MG63 (cell line): ENCODE measurements at places on chromosomes 11 and 22.

- no peak for DNase-seq
Measured at GRCh38 chr11:134741453-134742223, 329.6 kb upstream of the B3GAT1 start.

DNA sequence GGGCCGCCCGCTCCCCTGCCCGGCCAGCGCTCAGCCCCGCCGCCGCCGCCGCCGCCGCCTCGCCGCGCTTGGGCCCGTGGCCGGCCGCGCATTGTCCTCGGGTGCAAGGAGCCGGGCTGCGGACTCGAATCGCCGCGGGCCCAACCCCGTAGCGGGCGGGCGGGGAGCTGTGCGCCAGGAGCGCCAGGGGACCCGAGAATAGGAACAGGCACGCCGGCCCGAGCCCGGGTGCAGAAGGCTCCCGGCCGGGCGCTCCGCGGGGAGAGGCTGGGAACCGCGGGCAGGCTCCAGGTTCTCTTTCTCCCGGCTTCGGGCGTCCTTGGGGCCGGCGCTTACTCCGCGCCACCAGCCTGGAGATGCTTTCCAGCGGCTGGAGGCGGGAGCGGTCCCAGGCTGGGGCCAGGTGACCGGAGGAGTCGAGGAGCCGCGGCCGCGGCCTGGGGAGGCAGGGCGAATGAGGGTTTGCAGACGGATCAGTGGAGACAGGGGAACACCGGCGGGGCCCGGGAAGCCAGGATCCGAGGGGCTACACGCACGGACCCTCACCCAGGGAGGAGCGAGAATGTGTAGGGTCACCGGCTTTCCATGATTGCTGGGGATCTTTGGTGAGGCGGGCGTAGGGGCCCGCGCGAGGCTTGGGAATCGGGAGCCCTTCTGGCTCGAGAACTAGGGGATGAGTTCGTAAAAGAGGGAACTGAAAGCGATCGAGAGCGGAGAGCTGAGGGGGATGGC, 726 bp downstream of the PKNOX2 start:
- peak; percentile 31 for DNase-seq

- DNase-seq, result peak; percentile 60
Measured at GRCh38 chr22:32650553-32651345, 150.8 kb upstream of the TIMP3 start.

DNA sequence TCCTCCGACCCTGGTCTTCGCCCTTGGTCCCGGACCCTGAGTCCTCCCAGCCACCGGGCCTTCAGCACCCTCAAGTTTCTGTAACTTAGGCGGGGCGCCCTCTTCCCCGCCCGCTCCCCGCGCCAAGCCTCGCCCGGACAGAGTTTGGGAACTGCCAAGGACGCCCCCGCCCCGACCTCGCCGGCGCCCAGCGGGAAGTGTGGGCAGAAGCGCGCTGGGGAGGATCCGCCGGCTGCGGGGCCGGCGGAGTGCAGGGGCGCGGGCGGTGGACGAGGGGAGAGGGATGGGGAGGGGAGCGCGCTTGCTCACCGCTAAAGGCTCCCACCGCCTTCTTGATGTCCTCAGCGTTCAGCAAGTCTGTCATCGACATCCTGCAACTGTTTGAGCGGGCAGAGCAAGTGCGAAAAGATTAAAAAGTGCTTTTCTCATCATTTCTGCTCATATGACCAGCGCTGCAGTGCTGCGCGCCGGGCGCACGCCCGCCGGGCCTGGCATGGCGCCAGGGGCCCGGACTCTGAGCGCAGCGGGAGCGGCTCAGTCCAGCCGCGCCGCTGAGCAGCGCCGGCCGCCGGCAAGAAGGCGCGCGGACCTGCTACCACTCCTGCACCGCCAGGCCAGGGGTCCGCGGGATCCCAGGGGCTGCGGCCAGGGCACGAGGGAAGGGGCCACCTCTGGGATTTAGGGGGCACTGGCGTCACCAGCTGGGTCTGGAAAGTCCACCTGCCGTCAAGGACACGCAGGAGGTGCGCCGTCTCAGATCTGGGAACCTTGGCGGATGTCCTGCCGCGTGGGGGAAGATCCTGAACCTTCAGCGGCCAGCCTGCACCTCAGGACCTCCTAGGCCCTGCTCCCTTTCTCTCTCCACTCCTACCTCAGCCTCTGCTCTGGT, at the start of gene PVALB:
PVALB (minus strand) TSS at position 400 of the 889 bp plus-strand sequence; CDS start at position 370, 30 bp downstream.
- DNase-seq, result peak; percentile 38

DNA sequence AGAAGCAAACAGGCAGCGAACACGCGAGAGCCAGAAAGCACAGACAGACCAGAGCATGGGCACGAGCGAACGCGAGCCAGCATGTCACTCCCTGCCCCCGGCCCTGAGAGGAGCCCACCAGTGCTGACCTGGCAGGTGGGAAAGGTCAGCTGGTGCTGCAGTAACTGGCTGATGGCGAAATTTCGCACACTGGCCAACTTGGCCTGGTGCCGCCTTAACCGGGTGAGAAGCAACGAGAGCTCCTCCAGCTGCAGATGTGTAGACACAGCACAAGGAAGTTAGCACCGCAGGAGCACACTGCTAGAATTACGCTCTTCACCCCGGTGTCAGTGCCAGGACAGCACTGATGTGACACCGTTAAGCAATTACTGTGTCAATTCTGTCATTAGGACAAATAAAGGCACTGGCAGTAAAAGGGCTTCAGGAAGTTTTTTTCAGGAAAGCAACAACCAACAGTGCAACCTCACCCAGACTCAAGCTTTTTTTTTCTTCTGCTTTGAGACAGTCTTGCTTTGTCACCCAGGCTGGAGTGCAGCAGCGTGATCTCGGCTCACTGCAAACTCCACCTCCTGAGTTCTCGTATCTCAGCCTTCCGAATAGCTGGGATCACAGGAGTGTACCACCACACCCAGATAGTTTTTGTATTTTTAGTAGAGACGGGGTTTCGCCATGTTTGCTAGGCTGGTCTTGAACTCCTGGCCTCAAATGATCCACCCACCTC, 76.8 kb downstream of the C11orf58 start:
- peak; percentile 47 for DNase-seq

DNA sequence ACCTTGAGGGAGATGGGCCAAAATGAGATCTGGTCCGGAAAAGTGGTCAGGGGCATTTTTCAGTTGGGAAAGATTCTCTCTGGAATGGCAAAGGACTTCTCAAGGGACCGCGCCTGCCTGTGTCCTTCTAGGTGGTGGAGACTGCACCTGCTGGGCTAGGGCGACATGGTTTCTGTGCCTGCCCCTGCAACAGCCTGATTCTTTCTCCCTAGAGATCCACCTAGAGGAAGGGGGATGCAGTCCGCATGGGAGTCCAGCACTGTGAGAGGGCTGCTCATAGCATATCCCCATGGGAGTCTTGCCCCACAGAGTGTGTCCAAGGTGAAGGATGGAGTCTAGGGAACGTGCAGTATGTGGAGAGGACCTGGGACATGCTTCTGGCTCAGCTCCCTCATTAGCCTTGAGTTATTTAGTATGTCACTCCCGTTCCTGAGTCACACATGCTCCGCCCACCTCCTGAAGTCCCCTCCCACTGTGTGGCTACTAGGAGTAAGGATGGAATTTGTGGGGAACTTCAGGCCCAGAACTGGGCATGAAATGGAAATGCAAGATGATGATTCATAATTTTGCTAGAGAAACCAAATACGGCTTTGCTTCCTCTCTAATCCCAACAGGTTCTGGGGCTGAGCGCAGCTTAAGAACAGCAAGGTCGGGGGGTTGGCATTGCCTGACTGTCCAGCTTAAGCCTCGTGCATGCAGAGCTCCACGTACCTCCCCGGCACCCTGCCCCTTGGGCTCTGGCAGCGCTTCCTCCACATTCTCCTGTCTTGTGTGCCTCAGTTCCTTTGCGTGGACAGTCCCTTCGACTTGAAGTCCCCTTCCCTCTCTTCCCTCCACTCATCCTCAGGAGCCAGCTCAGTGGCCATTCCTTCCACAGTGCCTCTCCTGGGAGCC, 35.0 kb downstream of the GRIK4 start:
- peak; percentile 93 for DNase-seq

DNA sequence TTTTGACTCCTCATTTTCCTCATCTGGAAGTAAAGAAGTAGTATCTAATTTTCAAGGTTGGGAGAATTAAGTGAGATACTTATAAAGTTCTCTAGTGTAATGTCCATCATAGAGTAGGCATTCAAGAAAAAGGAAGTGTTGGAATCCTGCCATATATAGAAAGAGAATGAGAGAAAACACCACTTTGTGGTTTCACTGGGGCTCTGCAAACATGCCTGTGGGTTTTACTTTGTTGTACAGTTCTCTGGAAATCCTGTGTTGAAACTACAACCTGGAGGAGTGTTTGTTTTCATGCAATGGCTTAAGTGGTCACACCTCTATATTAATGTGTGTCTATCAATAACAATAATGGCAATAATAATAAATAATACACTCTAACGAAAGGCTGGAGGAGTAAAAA, 741.7 kb downstream of the NELL1 start:
- no peak for DNase-seq

- DNase-seq, result peak; percentile 13
Measured at GRCh38 chr11:60428517-60428916, 855 bp upstream of the MS4A5 start.

- no peak for DNase-seq
Measured at GRCh38 chr11:80188076-80188627, 747.3 kb upstream of the TENM4 start.

DNA sequence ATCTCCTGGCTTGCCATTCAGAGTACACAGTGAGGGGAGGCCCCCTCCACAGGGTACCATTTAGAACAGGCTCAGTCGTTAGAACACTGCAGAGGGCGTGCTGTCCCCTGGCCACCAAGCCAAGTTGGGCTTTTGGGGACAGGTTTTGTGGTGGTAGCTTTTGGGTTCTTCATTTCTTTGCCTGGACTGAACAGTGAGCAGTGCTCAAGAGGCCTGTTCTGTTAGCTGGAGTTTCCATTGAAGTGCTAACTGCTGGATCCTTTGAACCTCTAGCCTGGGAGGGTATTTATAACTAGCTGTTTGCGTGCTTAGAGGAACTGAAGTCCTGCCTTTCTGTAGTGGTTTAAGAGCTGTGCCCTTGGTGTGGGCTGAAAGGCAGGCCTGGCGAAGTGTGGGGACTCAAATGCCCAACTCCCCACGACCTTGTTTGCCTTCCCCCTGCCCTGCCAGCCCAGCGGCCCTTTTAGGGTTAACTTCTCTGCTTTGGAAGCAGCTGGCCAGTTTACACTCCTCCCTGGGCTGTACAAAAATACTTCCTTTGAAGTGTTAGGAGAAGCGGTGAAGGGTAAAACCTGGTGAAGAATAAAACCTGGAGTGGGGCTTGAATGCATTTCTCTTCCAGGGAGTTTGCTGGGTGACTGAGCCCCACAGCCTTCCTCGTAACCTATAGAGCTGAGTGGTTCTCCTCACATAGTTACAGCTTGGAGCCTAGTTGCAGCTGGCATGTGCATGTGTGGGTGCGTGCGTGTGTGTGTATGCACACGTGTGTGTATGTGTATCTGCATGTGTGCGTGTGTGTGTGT, 34.6 kb downstream of the ZNRF3 start:
- DNase-seq, result no peak

DNA sequence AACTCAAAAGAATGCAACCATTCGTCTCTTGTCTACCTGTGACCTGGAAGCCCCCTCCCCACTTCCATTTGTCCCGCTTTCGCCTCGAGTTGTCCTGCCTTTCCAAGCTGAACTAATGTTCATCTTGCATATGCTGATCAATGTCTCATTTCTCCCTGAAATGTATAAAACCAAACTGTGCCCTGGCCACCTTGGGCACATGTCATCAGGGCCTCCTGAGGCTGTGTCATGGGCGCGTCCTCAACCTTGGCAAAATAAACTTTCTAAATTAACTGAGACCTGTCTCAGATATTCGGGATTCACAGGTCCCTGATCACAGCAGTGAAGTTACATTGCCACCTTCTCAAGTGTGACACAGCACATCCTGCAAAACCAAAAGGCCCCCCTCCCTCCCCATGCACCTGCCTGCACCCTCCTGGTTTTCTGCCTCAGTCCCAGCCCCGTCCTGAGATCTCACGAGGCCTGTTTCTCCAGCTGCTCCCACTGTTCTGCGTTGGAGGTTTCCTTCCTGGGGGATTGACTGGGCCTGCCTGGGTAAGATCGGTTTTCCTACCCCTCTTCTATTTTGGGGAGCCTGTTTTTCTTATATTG, 1328.7 kb downstream of the TBC1D22A start:
- no peak for DNase-seq

DNA sequence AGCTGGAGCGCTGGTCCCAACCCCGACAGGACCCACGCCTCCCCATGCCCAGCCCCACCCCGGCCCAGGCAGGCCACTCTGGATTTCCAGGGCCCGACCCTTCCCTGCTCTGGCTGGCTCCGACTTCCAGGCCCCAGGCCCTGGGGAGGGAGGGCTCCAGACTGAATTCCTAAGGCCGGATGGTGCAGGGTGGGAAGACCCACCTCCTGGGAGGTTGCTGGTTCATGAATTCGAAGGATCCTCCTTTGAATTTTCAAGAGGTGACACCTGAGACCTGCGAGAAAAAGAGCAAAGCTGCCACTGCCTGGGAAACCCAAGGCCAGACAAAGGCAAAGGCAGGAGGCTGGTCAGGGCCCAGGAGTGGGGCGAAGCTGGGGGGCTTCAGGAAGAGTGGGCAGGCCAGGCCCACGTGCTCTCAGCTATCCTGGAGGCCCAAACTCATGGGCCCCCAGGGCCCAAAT, 47.0 kb upstream of the LINC01488 start:
- no peak for DNase-seq

DNA sequence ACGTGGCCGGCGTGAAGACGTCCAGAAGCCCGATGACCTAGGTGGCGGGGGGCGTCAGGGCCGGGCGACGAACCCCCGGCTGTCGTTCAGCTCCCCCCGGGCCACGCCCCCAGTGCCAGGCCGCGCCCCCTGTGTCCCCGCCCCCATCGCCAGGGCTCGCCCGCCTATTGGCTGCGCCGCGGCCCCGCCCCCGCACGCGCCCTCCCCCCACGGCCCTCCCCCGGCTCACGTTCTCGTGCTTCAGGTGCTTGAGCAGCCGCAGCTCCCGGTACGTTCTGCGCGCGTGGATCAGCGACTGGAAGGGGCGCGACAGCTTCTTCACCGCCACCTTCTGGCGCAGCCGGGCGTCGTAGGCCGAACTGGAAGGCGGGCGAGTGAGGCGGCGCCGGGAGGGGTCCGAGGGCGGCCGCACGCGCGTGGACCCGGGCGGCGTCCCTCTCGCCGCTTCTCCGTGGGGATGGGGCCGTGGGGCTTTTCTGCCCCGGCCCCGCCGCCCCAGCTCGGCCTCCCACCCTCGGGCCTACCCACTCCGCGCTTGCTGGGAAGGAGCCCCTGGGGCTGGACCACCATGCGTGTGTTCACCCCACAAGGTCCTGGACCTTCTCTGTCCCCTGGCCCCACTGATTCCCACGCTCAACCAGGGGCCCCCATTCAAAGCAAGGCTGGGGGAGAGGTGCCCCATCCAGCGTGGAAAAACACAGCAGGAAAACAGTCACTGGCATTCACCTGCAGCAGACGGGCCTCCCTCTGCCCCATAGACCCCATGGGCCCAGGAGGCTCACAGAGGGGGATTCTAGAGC, 2.4 kb downstream of the MAPK11 start:
- DNase-seq, result no peak

DNA sequence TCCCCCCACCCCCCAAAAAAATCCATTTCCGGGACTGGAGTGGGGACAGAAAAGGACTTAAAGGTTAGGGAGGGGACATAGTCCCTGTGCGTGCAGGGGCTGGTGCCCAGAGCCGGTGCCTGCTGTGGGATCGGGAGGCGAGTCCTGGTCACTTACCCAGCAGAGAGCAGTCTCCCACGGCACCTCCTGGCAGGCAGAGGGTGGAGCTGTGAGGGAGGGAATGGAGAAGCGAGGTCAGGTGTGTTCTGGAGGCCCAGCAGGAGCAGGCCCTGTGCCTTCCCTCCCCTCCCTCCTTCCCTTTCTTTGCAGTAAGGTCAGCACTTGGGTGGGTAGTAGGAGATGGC, 28.4 kb downstream of the SHANK3 start:
- DNase-seq, result no peak
